ENCODE measurements at places on chromosomes 3 and 15. TPM values are rescaled to one million over a fixed set of nuclear protein-coding genes. Genes with fewer than 3 reads are reported as not detected.

GRCh38 chr3:101138817-101139216 lies 145.6 kb upstream of the ABI3BP start:
- no peak overlapping the region for H3K27ac ChIP-seq
- H3K27me3 ChIP-seq = no peaks in the 10 kb centered on the region
- H3K4me3 ChIP-seq = no peak overlapping the region
- H3K4me1 ChIP-seq = peaks cover 21% of the 10 kb centered on the region
- no peak for DNase-seq

- H3K4me3 ChIP-seq = no peak overlapping the region
- no peaks in the 10 kb centered on the region for H3K27me3 ChIP-seq
Measured at GRCh38 chr3:25548836-25549235, 115.9 kb downstream of the TOP2B start.

DNA sequence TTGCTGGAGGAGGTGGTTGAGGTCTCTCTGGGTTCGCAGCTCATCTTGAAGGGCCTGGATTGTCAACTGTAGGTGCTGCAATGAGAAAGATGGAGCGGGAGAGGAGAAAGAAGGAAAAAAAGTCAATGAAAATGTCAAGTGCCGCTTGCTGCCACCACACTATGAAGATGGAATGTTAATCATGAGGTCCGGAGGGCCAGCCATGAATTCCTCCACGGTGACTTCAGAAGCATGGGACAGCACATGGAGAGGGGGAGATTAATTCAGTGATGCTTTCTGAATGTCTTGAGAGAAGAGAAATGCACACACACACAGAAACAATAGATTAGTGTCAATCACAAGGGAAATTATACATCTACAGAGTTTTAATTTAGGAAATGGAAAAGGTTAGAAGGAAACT lies 171.9 kb downstream of the ERC2 start:
- H3K27me3 ChIP-seq = no peaks in the 10 kb centered on the region
- no peak for DNase-seq
- H3K4me3 ChIP-seq = no peak overlapping the region
- H3K4me1 ChIP-seq = peaks cover 15% of the 10 kb centered on the region
- H3K36me3 ChIP-seq = no peaks in the 10 kb centered on the region
- no peak overlapping the region for H3K27ac ChIP-seq

DNA sequence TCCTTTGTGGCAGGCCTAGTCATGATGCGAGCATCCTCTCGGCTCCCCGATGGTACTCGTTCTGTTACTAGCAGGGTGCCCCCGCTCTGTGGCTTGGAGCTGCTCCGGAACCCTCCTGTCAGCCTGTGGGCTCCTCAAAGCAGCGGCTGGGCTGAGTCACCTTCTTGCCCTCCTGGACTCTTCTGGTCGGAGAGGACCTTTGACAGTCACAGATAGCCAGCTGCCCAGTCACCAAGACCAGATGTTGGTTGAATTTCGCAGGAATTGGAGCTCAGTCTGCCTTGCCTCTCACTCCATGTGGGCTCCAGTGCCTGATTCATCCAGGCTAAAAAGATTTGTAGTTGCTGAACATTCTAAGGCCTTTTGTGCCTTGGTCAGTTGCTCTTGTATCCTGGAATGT lies 94.5 kb downstream of the CHCHD6 start:
- H3K4me1 ChIP-seq = no peaks in the 10 kb centered on the region
- H3K27me3 ChIP-seq = no peaks in the 10 kb centered on the region
- no peak overlapping the region for H3K27ac ChIP-seq
- DNase-seq = no peak
- H3K4me3 ChIP-seq = no peak overlapping the region

SLC22A13 gene
- 0.44 TPM for total RNA-seq

DNA sequence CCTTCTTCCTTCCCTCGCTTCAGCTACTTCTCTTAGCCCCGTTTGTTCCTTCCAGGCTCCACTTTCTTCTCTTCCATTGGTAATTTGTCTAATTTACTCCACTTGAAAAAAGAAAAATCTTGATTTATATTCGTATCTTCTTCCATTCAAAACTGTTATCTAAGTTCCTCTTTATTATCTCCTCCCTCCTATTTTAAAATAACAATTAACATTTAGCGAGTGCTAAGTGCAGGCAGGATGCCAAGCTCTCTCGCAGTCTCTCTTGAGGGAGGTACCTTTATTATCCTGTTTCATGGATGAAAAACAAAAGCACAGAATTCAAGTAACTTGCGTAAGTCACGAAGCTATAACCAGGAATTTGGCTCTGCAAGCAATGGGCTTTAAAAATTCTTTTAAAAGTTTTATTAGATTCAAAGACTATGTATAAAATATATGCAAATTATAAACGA lies 418.9 kb upstream of the NAALADL2 start:
- DNase-seq = no peak
- peaks cover 21% of the 10 kb centered on the region for H3K4me1 ChIP-seq
- H3K36me3 ChIP-seq = no peaks in the 10 kb centered on the region
- no peaks in the 10 kb centered on the region for H3K27me3 ChIP-seq

TMEM158 gene
- total RNA-seq = 0.42 TPM

GRCh38 chr3:71584394-71585011 lies 975 bp upstream of the FOXP1 start:
- DNase-seq = peak; percentile 80
- H3K4me1 ChIP-seq = peaks cover 35% of the 10 kb centered on the region
- H3K27ac ChIP-seq = peak overlapping the region; percentile 60
- no peaks in the 10 kb centered on the region for H3K36me3 ChIP-seq
- H3K4me3 ChIP-seq = peak overlapping the region; percentile 64
